ENCODE measurements at places on chromosomes 5 and 9.

DNA sequence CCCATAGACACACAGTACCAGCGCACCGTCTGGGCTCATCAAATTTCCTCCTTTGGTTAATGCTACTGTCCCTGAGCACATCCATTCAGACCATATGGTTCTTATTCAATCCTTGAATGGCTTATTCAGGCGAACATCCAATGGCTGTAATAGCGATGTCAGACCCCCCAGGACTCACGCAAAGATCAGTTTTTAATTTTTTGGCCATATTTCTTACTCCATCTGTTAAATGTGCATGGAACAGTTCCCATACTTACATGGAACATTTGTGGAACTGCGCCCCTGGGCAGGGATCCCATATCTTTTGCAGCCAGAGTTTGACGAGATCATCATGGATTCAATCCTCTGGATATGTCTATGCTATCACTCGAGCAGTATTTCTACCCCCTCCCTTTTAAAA is 213.2 kb downstream of the ADAMTS6 start:
- no peak for DNase-seq

GRCh38 chr9:134065612-134066419 is 2.0 kb downstream of the BRD3 start:
- no peak for DNase-seq

- DNase-seq: no peak
These were observed 531.6 kb downstream of the CAAP1 start for GRCh38 chr9:26361010-26361409.

DNA sequence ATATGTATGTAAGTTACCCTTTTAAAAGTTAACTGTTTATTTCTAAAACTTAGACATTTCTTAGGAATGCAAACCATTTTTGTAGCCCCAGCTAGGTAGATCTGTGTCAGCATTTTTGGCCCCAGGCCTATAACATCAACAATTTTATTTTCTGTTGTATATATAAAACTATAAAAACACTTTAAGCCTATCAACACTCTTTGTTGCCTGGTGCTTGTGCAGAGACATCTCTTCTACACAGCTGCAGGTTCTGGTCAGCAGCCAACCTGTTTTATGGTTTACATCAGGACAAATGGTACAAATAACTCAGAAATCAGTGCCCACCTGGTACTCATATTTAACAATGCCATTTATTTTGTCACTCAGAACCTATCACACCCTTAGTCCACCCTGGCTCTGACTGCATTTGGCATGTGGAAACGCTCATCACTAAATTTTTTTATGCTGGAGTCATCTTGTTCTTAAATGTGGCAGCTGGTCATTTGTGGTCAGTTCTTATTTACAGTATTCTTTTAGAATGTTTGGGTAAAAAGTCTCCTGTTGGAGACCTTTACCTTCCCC is 173.4 kb downstream of the DNAH5 start:
- DNase-seq: no peak

- DNase-seq: no peak
These were observed 225.2 kb downstream of the NPR3 start for GRCh38 chr5:32936329-32936728.

Measured in ascending aorta (tissue), 2 donors.